ENCODE measurements at places on chromosomes 2 and 18.

DNA sequence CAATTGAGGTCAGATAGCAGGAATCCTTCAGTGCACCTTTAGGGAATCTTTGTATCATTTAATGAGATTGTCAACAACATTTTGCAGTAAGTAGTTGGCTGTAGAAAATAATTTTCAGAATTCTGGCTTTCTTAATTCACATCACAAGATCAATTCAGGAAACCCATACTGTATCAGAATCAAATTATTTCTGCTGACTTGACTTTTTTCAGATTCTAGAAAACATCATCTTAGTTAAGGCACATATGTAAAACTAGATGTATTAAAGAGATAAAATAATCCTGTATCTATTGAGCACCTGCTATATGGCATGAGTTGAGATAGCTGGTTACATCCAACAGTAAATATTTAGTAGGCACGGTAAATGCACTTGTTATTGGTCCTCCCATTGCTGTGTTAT, 791.4 kb downstream of the TDRD15 start:
- no peak for DNase-seq

GRCh38 chr2:172147944-172148650, 45.4 kb upstream of the DLX2 start:
- no peak for DNase-seq

DNA sequence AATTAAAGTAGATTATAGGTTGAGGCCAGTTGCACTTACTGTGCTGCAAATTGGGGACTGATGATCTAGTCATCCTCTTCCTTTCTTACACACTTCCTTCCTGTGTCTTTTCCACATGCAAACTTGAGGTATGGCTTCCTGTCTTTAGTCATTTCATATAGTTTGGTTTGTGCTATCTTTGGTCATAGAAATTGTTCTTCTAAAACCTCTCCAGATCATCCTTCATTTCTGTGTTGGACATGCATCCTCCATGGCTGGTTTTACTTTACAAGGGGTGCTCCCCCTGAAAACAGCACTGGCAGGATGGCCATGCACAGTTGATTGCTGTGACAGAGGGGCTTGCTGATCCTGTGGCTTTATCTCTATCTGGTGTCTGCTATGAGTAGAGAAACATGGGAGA, 36.5 kb downstream of the MGAT5 start:
- no peak for DNase-seq

- no peak for DNase-seq
Measured at GRCh38 chr2:30310371-30310770, 79.0 kb downstream of the LBH start.

GRCh38 chr18:3115447-3116030, 102.6 kb upstream of the LPIN2 start:
- DNase-seq: no peak

DNA sequence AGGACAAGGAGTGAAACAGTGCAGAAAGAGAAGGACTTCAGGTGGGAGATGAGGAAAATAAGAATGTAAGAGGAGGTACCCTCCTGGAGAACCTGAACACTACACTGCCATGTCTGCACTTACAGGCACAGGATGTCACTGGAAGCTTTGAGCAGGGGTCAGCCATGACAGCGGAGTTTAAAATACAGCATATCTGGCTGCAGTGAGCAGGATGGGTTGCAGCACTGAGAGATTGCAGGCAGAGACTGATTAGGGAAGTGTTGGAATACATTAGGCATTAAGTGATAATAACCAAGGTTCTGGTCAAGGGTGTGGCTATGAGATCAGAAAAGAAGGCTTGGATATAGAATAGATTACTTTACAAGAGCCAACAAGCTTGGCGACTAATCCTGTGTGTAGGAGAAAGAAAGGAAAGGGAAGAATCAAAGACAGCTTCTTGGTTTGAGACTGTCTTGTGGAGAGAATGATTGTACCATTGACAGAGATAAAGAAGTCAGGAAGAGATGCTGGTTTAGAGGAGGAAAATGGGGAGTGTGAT, 171.1 kb upstream of the RBMS1 start:
- DNase-seq: no peak

DNA sequence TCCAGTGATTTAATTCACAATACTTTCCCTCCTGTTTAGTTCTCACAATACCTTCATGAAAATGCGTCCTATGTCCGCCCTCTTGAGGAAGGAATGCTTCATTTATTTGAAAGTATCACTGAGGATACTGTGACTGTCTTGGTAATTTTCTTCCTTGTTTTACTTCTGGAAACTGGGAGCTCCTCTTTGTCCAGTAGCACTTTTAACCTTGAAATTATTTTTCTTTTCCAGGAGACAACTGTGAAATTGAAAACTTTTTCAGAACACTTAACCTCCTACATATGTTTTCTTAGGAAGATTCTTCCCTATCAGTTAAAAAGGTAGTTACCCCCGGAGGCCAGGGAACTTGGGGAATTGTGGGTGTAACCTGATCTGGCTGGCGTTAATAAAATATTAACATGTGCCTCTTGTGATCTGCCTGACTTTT, 58.9 kb upstream of the STON1 start:
- no peak for DNase-seq
